ENCODE measurements at places on chromosomes 1 and 21. TPM values are rescaled to one million over a fixed set of nuclear protein-coding genes. Genes with fewer than 3 reads are reported as not detected.

DNA sequence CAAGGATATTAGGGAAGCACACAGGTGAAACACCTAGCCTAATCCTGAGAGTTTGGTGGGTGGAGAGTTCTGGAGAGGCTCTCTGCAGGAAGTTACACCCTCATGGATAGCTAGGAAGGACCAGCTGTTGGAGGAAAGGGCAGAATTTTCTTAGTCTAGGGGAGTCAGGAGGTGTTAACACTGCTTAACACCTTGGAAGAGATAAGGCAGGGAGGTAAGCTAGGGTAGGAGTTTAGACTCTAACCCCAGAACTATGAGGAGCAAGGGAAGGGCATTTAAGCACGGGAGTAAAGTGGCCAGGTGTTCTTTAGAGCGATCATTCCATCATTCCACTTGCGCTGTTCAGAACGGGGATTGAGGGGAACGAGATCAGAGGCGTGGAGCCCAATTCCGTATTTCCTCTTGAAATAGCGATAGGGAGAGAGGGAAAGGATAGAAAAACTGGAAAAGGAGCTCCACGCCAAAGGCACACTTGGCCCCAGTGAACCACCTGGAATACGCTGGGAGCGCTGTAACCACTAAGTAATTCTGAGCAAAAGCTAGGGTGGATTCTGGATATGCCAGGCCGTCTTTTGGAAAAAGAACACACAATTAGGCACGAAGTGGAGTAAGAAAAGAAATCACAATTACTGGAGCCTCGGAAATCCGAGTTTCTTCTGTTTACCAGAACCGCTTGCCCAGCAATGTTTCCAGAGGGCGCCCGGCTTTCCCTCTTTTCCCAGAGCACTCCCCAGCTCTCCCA is 1.5 kb upstream of the GPR137B start:
- DNase-seq = no peak

The CATSPERE gene
- 0.78 TPM for total RNA-seq

- peak; percentile 26 for DNase-seq
Observed at GRCh38 chr1:154735804-154736168, 127.8 kb upstream of the ADAR start.

GRCh38 chr1:234724516-234725176 is 114.7 kb upstream of the IRF2BP2 start:
- no peak for DNase-seq

The HTR6 gene
- not detected for total RNA-seq

The MCOLN3 gene
- total RNA-seq = 0.31 TPM

DNA sequence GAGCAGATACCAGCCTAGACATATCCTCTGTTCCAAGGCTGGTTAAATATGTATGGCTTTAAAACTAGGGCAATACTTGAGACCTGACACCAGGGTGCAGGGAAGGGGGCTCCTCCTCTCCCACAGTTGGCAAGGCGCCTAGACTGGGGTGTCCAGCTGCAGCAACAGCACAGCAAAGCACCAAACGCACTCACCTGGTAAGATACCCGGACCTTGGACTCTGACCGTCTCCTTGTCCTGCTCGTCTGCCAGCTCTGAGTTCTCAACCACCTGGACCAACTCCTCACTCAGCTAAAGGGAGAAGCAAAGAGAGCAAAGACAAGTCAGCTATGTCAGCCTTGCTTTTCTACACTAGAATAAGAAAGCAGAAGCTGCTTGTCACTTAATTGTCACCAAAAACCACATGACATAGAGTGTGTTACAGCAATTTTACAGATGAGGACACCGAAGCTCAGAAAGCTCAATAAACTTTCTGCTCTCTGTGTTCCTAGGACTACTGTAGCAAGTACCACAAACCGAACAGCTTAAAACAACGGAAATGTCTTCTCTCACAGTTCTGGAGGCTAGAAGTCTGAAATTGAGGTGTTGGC is 4.4 kb downstream of the PACC1 start:
- DNase-seq = no peak

- no peak for DNase-seq
Observed at GRCh38 chr21:23887725-23888306, 1719.5 kb downstream of the MRPL39 start.
